ENCODE measurements at places on chromosomes 2 and 18.

DNA sequence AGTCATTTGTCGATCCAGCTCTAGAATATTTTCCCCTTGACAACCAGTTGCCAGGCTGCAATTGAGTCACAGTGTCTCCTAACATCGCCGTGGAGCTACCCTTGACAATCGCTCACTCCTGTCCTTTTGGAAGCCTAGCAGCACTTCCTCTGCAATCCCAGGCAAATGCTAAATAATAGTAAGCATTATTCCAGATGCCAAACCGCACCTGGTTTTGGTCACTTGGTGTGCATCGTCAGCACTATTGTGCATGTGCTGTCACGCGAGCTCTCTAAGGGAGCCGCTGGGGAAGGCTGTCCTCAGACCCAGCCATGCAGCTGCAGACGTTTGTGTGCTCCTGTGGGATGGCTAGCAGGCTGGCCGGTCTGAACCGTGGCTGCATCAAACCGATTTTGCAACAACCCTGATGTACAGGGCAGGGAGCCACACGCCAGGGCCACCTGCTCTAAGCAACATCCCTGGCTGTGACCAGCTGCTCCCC, 549.5 kb upstream of the ID2 start:
- DNase-seq: no peak

DNA sequence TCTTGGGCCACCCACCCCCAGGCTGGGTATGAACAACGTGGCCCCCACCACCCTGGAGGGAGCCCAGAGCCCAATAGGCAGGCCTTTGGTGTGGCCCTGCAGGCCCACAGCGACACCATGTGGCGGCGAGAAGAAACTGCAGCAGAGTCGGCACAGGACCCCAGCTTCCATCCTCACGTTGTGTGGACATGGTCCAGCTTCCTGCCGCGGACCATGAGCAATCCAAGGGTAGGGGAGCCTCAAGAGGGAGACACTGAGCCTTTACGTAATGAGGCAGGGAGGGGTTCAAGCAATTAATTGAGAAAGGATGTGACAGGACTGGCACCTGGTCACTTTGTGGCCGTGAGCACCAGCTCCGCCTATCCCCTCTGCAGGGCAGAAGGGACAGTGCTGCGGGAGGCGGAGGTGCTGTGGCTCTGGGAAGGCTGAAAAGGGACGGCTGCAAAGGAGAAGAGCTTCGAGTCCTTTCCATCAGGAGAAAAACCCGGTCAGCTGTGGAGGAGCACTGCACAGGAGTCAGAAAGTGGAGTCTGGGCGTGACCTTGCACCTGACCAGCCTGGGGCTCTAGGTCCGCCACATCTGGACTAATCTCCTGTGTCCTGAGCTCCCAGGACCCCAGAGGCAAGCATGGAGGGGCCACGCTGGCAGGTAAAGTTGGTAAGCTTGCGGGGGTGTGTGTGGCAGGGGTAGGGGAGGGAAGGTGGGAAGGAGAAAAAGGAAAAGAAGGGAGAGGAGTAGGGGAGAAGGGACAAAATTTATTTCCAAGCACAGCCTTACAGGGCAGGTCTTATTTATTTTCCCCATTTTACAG, 44.9 kb downstream of the TMEM37 start:
- no peak for DNase-seq

- no peak for DNase-seq
Observed at GRCh38 chr2:108927936-108928659, 60.9 kb downstream of the EDAR start.

GRCh38 chr2:223877721-223878410, 40.5 kb upstream of the AP1S3 start:
- no peak for DNase-seq

- no peak for DNase-seq
Observed at GRCh38 chr2:73859721-73860586, 31.2 kb downstream of the STAMBP start.

DNA sequence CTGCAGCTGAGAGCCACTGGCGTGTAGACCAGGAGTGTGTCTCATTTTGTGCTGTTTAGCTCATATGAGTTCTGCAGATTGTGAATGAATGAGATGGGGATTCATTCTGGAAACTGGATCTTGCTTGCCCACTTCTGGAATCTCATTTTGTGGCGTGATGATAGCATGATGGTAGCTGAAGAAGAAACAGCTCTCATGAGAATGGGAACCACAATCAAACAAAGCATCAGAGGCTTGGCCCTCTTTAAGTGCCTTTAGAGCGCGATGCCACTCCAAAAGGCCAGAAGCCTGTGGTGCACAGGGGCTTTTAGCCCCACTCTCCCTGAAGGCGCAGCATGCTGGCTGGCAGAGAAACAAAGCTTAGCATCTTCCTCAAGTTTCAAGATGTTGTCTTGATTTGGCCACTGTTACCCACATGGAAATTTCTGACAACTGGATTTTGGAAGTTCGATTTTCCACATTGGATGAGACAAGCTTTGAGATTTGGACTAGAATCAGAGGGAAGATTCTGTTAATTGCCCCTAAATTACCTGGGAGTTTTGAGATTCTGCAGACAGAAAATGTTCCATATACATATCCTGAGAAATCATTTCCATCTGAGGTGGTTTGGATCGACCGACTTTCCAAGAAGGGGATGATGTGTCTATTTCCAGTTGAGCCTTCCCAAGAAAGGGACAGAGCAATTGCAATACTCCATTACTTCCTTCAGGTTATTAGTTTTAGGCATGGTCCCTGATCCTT, 234.5 kb downstream of the VAPA start:
- DNase-seq: no peak

DNA sequence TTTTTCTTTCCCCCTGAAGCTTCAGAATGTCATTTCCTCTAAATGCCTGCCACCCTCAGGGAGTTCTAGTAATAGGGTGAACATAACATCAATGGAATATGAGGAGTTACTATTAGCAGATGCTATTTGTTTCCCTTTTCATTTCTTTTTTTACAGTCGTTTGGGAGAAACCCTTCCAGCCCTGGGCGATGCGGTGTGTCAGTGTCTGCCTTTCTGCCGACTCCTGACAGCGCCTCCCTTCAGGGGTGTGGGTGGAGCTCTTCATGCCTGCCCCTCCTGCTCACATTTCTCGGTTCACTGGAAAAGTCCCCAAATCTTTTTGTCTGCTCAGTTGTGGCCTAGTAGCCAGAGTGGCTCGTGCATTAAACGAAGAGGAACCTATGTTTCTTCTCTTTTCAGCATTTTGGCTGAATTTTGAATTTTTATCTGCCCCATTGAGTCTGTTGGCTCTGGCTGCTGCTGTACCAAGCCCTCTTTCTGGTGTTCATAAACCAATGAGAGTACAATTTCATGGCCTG, 72.3 kb downstream of the FMNL2 start:
- no peak for DNase-seq

- no peak for DNase-seq
Observed at GRCh38 chr2:148548716-148549400, 95.7 kb upstream of the EPC2 start.

DNA sequence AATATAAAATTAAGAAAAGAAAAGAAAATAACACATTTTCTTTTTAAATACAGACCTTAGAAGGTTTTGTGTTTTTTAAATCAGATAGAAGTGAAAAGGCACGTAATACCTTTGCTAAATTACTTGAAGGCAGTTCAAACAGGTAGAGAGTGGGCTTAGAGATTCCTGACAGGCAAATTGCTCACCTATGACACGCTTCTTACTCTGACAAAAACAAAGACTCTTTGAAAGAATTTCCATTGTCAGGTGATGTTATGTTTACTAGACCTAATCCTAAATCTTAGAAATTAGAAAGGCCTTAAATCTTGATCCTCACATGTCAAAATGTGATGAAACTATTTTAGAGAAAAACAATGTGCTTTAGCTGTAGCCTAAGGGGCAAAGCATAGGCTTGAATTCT, 522.9 kb downstream of the SOX11 start:
- DNase-seq: no peak

- DNase-seq: no peak
Observed at GRCh38 chr18:56030060-56030459, 442.1 kb upstream of the TCF4 start.

DNA sequence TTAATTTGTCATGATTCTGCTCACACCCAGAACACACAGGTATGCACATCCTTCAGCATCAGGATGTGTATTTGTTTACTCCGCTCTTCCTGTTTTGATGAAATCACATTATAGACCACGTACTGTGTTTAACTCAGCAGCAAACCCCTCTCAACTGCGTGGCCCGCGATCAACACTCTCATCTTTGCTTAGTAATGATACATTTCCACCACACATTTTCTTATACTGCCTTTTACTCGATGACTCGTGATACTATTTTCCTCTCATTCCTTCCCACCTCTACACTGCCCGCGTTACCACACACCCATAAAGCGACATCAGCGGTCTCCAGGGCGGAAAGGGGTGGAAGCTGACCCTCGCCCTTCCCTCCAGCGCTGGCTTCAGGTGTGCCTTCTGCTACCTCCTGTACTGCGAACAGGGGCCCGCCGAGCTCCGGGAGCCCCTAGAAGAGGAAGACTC, 1.3 kb downstream of the NETO1 start:
- no peak for DNase-seq

DNA sequence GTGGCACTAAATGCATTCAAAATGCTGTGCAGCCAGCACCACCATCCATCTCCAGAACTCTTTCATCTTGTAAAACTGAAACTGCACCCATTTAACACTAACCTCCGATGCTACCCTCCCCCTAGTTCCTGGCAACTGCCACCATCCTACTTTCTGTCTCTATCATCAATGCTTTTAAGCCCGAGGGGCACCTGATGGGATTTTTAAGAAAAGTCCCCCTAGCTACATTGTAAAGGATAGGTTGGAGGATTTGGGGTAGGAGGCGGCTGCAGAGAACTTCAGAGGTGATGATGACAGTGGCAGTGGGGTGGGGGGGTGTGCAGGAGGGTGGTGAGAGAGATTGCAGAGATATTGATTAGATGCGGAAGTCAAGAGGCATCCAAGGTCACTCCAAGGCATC, 10.8 kb upstream of the YWHAQ start:
- DNase-seq: no peak

- DNase-seq: no peak
Observed at GRCh38 chr2:207865210-207865609, 95.5 kb upstream of the FZD5 start.

- DNase-seq: no peak
Observed at GRCh38 chr2:4269885-4270284, 566.5 kb downstream of the DCDC2C start.

DNA sequence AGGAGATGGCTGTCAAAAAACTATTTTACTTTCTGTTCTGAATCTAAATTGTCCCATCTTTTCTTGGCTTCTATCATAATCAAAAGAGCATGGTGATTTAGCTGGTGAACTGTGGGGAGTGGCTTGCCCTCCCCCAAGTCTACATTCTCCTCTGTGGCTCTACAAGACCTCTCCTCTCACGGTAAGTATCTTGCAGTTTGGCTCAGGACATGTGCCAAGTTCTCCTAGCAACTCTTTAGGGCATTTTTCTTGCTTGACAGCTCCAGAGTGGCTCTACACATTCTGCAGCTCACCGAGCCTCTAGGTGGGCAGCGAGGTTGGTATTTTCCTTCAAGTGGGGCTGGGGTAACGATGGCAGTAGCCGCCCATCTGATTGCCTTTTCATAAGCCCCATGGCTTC, 29.1 kb downstream of the SLC4A5 start:
- DNase-seq: no peak
